ENCODE measurements at places on chromosomes 16 and 17.

DNA sequence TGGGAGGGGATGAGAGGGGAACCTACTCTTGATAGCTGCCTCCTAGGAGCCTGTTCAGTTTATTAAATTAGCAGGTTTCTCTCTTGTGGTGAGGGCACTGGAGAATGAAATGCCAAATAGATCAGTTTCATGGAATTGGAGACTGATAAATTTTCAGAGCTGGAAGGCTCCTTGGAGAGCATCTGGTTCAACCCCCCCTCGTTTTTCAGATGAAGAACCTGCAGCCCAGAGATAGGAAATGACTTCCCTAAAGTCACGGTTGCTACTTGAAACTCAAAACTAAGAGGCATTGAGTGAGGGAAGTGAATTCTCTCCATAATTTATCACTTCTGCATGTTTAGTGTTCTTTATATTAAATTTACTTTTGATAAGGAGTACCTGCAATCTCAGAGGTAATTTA lies 366.0 kb upstream of the CCL2 start:
- DNase-seq: no peak

- DNase-seq: no peak
Measured at GRCh38 chr17:17757391-17757791, 76.1 kb downstream of the RAI1 start.

GRCh38 chr17:8887834-8888703 lies 20.6 kb upstream of the PIK3R6 start:
- DNase-seq: no peak

- DNase-seq: no peak
Measured at GRCh38 chr16:57411362-57411976, 6.9 kb downstream of the CCL17 start.

- DNase-seq: no peak
Measured at GRCh38 chr16:75462806-75463205, 1.7 kb downstream of the TMEM170A start.

- DNase-seq: no peak
Measured at GRCh38 chr16:27320261-27321012, 6.7 kb downstream of the IL4R start.

DNA sequence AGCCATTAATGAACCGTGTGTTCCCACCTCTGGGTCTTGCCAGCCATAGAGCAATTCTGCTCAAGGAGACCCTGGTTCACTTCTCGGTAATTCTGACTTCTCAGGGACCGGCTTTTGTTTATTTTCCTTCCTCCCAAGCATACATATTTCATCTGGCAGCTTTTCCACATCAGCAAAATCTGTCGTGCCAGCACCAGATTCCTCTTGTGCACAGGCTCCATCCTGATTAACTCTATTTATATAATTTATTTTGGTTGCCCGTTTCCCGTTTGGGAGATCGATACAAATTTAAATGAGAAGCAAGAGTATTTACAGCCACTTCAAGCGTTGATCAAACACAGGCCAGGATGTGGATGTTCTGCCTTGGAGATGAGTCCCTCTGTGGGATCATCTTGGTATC lies 161.9 kb upstream of the XYLT1 start:
- DNase-seq: no peak

- DNase-seq: no peak
Measured at GRCh38 chr16:30358577-30358936, 3.4 kb upstream of the CD2BP2 start.

GRCh38 chr17:5758651-5759050 lies 174.3 kb upstream of the NLRP1 start:
- DNase-seq: no peak

- DNase-seq: no peak
Measured at GRCh38 chr16:75491876-75492275, 3.4 kb downstream of the CHST6 start.

DNA sequence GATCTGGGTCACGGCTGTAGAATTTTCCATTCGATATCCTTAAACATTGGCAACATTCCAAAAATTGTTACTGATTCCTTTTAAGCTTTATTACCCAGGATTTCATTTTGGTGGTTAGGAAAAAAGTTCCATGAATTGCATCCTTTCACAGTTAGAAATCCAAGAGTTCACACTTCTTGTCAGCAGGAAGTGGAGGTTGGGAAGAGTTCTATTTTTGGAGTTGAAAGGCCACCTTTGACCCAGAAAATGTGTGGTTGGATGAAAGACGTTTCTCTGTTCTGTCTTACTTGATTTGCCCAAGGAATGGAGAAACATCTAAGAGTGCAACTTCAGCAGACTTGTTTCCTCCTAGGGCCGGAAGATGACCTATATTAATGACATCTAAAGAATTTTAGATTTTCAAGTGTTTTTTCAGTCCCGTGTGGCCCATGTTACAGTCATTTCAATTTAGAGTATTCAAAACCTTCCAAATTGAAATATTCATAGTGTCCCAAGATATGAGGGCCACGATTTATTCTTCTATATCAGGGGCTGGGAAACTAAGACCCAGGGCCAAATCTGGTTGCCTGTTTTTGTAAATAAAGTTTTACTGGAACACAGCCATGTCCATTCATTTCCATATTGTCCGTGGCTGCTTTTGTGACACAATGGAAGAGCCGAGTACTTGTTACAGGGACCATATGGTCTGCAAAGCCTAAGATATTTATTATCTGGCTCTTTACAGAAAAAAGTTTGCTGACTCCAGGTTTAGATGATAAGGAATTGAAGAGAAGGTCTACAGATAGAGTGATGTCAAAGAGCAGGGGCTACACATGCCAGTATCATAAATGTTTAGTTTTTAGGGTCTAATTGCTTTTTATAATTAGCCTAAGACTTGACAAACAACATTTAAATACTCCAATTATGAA lies 50.2 kb downstream of the CDK5R1 start:
- DNase-seq: no peak

DNA sequence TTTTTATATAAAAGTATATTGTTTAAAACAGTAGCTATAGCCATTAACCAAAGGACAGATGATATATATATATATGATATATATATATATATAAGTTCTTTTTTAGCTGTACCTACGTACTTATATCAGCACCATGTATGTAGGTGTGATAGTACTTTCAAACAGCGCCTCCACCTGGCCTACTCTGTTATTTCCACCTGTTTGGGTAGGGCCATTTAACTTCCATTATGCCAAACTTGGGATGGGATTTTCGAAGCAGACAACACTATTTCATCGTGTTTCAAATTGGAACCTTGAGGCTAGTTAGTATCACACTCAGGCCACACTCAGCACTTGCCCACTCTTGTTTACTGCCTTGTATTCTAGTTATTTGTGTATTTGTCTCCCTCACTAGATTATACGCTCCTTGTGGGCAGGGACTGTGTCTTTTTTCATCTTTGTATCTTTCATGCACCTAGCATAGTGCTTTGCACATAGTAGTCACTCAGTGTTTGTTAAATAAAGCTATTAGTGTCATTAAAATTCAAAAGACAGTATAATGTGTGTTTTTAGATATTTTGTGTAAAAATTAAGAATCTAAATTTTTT lies 11.8 kb upstream of the CLTC start:
- no peak for DNase-seq

DNA sequence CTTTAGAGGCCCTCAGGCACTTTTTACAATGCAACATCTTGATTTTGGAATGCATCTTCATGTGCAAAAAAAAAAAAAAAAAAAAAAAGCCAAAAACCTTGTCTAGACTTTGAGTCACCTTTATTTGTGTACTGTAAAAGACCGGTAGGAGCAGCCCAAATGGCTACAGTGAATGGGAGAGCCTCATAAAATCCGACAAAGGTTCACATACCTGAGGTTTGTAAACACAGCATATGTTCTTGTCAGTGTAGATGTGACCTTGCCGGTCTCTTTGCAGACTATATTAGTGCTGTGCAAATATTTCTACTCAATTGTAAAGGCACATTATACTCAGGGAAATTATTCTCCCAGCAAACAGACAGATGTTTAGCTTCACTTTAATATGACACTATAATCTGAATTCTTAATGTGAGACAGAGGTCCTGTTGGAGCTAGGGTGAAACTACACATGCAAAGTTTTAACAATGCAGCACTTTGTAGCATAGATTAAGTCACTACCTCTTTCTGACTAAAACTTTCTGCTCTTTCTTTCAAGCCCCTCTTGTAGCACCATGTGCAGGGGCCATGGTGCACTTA lies 211.3 kb downstream of the CA10 start:
- no peak for DNase-seq

DNA sequence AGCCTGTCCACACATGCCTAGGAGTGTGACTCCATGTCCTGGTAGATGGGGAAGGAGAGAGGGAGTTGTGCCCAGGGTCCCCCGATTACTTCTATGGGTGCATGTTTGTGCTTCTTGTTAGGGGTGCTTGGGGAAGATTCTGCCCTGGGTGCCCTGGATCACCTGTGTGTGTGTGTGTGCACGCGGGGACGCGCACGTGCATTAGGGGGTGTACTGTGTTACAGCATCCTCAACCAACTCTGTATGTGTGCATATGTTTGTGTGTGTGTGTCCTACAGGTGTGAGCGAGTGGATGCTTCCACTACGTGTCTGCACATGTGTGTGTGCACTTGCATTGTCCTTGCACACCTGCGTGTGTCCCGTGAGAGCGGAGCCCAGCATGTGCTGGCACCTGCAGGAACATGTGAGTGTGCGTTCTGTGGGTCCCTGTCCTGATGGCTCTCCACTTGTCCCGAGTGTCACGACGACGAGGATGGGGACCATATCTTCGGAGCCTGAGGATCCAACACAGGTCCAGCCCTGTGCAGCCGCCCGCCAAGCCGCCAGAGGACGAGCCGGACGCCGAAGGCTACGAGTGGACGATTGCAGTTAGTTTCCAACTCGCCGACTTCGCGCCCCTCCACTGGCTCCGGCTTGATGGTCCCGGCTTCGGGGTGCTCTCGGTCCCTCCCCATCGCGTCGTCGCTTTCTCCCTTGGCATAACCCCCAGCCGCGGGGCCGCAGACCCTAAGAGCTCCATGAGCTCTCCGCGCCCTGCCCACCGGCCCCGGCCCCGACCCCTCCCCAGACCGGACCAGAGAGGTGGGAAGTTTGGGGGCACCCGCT lies 6.0 kb upstream of the TBC1D3B start:
- no peak for DNase-seq

GRCh38 chr16:53433509-53433908 lies 762 bp upstream of the RBL2 start:
- no peak for DNase-seq

- DNase-seq: no peak
Measured at GRCh38 chr17:82302991-82303943, 14.1 kb downstream of the CD7 start.

- no peak for DNase-seq
Measured at GRCh38 chr17:44069974-44070454, 521 bp upstream of the G6PC3 start.

DNA sequence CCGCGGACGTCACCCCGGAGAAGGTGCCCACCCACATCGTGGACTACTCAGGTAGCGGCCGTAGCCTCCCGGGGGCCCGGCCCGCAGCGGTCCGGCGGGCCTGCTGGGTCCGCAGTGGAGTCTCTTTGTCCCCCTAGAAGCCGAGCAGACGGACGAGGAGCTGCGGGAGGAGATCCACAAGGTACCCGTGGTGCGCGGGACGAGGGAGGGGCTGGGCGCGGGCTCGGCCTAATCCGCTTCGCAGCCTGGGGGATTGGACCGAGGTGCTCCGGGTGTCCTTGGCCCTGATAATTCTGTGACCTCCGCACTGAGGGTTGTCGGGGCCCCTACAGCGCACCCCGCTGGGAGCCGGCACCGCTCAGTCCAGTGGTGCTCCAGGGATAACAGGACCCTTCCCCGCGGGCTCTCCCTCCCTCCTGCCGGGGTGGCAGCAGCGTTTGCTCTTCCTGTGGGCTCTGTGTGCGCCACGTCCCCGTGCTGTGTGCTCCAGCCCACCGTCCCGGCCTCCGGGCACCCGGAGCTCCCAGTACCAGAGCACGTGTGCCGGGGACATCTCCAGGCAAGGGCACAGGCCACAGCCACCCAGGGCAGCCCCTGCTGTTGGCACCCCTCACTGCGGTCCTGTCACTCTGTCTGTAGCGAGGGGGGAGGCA lies 713 bp downstream of the RHOT2 start:
- DNase-seq: no peak

DNA sequence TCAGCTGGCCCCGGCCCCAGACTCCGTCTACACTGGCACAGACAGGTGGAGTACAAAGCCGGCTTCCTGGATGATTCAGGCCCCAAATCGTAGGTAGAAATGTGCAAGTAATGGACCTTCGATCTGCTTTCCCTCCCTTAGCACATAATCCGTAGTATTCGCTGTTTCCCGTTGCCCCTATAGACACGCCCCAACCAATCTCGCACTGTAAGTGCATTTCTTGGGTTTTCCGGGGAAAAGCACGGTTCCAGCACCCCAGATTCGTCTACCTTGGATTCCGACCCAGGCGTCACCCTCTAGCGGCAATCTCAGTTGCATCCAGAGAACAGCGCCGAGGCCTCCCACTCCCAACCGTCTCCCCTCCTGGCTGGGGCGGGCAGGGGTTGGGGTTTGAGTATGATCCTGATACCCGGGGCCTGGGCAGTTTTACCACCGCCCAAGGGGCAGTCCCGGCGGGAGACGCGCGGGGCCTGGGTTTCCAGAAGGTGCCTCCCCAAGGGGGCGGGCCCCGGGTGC lies 12.1 kb upstream of the FOXF1 start:
- no peak for DNase-seq
